Neural crest cell (in vitro differentiated cells): ENCODE measurements at places on chromosomes 12 and 14. TPM values are rescaled to one million over a fixed set of nuclear protein-coding genes. Genes with fewer than 3 reads are reported as not detected.

Gene DBX2
- not detected in 2 replicates for total RNA-seq

Gene RCOR1
- 27.3 and 27.8 TPM in 2 replicates for total RNA-seq

DNA sequence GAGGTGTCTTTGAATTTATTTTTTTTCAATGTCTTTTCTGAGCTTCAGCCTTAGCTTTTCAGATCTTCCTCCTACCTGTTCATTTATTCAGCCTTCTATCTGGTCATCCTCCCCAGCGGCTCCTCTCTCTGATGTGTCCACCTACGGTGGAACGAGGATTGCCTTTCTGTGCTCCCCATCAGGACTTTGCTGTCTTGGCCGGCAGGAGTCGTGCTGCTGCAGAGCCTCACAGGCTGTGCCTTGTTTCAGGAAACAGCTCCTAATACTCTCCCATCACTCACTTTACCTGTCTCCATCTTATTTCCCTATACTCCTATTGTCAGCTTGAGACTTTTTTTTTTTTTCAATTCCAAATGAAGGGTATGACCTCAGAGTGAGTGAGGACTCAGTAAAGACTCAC is 76.9 kb downstream of the KICS2 start:
- H3K4me1 ChIP-seq, result peaks cover 6% of the 10 kb centered on the region
- no peak overlapping the region for H3K4me3 ChIP-seq
- DNase-seq, result no peak
- no peak overlapping the region for H3K27ac ChIP-seq
- peaks cover 22% of the 10 kb centered on the region for H3K36me3 ChIP-seq
- no peaks in the 10 kb centered on the region for H3K27me3 ChIP-seq

DNA sequence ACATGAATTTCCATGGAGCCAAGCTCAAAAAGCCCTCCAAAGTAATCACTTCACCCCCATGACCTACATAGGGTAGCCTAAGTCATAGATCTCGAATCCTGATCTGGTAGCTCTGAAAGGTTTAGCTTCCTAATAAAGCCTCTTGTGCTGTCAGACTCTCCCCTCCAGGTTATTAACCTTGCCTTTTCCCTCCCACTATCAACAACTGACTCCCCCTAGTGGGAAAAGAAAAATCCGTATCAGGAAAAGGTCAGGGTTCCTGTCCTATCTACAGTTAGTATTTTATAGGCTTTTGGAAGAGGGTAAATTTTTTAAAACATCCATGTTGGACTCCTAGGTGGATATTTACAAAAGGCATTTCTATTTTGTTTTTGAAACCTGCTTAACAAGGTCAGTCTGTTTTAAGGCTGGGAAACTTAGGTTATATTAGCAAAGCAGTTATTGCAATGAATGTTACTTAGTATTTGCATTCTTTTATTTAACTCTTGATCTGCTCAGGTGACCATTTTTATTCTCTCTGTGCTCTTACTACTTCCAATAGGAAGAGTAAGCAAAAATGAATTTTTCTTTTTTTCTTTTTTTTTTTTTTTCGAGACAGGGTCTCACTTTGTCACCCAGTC is 8.0 kb downstream of the YY1 start:
- no peak for DNase-seq
- H3K36me3 ChIP-seq, result peaks cover 11% of the 10 kb centered on the region
- peaks cover 45% of the 10 kb centered on the region for H3K4me1 ChIP-seq

GRCh38 chr12:124740691-124741137 is 123.0 kb downstream of the SCARB1 start:
- H3K27ac ChIP-seq, result no peak overlapping the region
- peaks cover 65% of the 10 kb centered on the region for H3K4me1 ChIP-seq
- no peaks in the 10 kb centered on the region for H3K36me3 ChIP-seq
- H3K27me3 ChIP-seq, result peaks cover 66% of the 10 kb centered on the region
- no peak for DNase-seq
- no peak overlapping the region for H3K4me3 ChIP-seq

GRCh38 chr12:50732591-50732990 is 31.3 kb upstream of the ATF1 start:
- H3K27ac ChIP-seq, result no peak overlapping the region
- no peak overlapping the region for H3K4me3 ChIP-seq
- DNase-seq, result no peak
- no peaks in the 10 kb centered on the region for H3K27me3 ChIP-seq
